ENCODE measurements at places on chromosomes 1 and 21. TPM values are rescaled to one million over a fixed set of nuclear protein-coding genes. Genes with fewer than 3 reads are reported as not detected.
A peak's percentile ranks its signal among the peaks of the same experiment; 100 is the strongest.

- DNase-seq, result peak; percentile 85
These were observed 229.2 kb upstream of the CAMK1G start for GRCh38 chr1:209354111-209354839.

DNA sequence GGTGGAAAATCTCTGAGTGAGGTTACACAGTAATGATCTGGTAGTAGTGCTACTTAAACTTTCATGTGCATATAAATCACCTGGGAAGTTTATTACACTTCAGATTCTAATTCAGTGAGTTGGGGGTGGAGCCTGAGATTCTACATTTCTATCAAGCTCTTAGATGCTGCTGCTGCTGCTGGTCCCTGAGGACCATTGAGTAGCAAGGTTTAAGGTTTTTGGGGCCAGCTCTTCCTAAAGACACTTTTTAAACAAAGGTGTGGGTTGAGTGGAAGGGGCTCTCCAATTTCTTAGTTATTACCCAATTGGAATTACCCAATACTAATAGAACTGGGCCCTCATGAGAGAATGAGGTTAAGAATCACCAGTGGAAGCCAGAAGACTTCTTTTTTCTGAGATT is 29.5 kb downstream of the KCNA3 start:
- no peak for DNase-seq

DNA sequence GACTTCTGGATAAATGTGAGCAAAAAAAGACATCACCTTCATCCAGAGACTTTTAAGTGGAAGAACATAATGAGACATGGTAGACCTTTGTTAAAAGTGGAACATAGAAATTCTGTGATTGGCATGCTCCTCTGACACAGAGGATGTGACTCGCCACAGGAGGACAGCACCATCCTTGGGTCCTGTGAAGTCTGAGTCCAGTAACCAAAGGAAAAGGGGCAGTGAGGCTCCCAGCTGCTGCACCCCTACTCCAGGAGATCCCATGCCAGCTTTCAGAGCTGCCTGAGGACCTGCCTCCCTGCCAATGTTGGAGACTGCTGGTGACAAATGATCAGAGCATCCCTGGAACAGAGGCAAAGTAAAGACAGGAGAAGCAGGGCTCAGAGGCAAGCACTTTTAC is 136.2 kb downstream of the BRINP2 start:
- no peak for DNase-seq

DNA sequence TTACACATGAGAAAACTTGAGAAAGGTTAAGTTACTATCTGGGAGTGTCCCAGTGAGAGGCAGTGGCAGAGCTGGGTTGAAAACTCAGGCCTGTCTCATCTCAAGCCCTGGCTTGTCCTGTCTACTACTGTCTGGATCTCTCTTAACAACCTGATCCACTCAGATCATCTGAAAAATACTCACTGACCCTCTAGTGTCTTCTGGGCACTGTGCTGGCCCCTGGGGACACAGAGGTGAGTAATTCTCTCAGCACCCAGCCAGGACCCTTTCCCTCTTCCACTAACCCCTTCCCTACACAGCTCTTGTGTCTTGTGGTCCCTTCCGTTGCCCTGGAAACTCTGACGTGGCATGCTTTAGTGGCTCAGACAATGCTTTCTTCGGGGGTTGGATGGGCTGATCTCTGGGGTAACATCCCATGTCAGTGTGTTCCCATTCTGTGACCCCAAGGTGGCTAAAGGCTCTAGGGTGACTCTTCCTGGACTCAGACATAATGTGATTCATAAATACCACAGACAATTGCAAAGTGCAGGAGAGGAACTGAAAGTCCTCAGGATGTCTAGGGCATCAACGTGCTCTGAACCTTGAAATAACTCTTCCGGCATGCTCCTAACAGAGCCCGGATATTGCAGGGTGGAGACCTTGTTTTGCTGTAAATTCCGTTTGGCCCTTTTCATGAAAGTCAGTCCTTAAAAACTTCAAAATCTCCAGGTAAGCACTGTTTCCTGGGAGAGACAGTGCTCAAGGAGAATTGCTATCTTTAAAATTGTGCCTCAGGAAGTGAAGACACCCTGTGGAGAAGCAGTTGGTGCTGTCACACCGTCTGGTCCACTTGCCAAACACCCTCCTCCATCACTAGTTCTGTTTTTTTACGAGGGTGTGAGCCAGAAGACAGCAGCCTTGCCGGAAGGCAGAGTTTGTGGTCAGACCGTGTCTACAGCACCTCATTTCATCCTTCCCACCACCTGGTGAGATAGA is 4.0 kb downstream of the SHISAL2A start:
- no peak for DNase-seq

GRCh38 chr1:211610779-211611556 is 32.0 kb upstream of the SLC30A1 start:
- DNase-seq, result no peak

DNA sequence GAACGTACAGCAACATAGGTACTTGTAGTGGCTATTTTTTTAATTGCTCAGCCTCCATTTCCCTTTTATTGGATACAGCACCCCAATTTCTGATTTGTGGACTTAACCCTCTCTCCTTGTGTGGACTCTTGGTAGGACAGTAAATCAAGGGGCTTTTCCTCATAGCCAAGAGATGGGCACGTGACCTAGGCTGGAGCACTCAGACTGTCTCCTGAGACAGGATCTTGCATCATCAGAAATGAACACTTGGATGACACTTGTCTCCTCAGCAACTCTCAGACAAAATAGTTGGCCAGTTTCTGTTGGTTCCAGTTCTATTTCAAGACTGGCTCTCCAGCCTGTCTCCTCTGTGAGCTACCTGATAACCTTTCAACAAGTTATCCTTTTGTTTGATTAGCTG is 112.9 kb upstream of the ZNF678 start:
- no peak for DNase-seq

GRCh38 chr1:58739856-58740466 is 40.1 kb upstream of the MYSM1 start:
- no peak for DNase-seq

- no peak for DNase-seq
These were observed 88.9 kb upstream of the COL11A1 start for GRCh38 chr1:103197216-103197615.

- no peak for DNase-seq
These were observed 478 bp upstream of the PRDM2 start for GRCh38 chr1:13699510-13699909.

- no peak for DNase-seq
These were observed 120.7 kb downstream of the NFIA start for GRCh38 chr1:61202854-61203598.

The KLF17 gene
- not detected for total RNA-seq

The ENAH gene
- 258 TPM for total RNA-seq

The ACOT11 gene
- 38.1 TPM for total RNA-seq

The SYCP1 gene
- not detected for total RNA-seq

The KCNK2 gene
- total RNA-seq, result 0.43 TPM

The LMX1A gene
- 0.12 TPM for total RNA-seq

The FCRL3 gene
- 0.03 TPM for total RNA-seq
